Effector memory CD8-positive, alpha-beta T cell (primary cell): ENCODE measurements at places on chromosomes 13 and 19.

GRCh38 chr13:44231786-44232516 is 141.7 kb upstream of the SERP2 start:
- H3K4me1 ChIP-seq = no peaks in the 10 kb centered on the region
- H3K27ac ChIP-seq = no peak overlapping the region
- H3K36me3 ChIP-seq = no peaks in the 10 kb centered on the region
- no peak overlapping the region for H3K4me3 ChIP-seq

DNA sequence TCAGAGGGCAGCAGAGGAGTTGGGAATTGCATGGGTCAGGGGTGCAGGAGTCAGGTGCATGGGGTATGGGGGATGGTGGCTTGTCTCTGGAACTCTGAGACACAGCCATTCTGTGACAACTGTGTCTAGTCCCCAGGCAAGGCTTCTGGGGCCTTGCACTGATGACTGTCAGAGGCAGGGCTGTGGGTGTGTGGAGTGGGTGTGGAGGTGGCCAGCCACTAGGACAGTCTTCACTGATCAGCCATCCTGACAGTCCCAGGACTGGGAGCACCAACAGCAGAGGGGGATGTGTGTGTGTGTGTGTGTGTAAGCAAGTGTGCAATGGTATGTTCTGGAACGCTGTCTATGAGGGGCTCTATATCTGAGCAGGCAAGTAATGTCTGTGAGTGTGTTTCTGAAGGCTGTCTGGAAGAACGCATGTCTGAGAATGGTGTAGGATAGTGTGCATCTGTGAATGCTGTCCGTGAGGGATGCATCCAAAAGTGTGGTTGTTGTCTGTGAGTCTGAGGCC is 5.4 kb downstream of the NUMBL start:
- no peak for DNase-seq
- H3K27me3 ChIP-seq = no peaks in the 10 kb centered on the region
- no peak overlapping the region for H3K27ac ChIP-seq

DNA sequence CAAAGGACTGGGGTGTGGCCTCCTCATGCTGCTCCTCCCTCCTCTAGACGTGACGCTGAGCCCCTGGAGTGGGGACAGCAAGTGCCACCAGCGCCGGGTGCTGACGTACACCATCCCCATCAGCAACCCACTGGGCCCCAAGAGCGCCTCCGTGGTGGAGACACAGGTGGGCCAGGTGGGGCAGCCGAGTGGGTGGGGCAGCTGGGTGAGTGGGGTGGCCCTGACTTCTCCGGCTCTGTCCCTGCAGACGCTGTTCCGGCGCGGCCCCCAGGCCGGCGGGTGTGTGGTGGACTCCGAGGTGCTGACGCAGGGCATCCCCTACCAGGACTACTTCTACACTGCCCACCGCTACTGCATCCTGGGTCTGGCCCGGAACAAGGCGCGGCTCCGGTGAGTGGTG is 11.1 kb upstream of the SCN1B start:
- DNase-seq = no peak
- H3K27me3 ChIP-seq = no peaks in the 10 kb centered on the region
- H3K27ac ChIP-seq = no peak overlapping the region
- peaks cover 85% of the 10 kb centered on the region for H3K36me3 ChIP-seq
- H3K4me1 ChIP-seq = peaks cover 33% of the 10 kb centered on the region

DNA sequence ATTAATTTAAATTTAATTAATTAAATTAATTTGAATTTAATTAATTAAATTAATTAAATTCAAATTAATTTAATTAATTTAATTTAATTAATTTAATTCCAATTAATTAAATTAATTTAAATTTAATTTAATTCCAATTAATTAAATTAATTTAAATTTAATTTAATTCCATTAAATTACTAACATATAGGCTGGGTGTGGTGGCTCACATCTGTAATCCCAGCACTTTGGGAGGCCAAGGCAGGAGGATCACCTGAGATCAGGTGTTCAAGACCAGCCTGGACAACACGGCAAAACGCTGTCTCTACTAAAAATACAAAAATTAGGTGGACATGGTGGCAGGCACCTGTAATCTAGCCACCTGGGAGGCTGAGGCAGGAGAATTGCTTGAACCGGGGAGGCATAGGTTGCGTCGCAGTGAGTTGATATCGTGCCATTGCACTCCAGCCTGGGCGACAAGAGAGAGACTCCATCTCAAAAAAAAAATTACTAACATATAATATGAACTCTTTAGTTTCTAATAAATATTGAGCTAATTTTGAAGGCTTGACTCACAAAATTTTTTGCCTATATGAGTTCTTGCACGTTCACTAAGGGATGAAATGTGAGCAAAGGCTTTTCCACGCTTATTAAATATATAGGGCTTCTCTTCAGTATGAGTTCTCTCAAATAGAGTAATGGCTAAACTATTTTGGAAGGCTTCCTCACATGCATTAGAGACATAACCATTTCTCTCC is 9.0 kb upstream of the USP29 start:
- no peaks in the 10 kb centered on the region for H3K36me3 ChIP-seq
- H3K27ac ChIP-seq = no peak overlapping the region
- H3K4me3 ChIP-seq = no peak overlapping the region
- no peaks in the 10 kb centered on the region for H3K27me3 ChIP-seq
- DNase-seq = no peak

- no peak for DNase-seq
- peaks cover 3% of the 10 kb centered on the region for H3K36me3 ChIP-seq
- H3K27ac ChIP-seq = no peak overlapping the region
- H3K27me3 ChIP-seq = peaks cover 69% of the 10 kb centered on the region
- H3K4me3 ChIP-seq = no peak overlapping the region
These were observed 2.0 kb downstream of the CAMSAP3 start for GRCh38 chr19:7597689-7598088.

GRCh38 chr19:5046339-5047039 is 77.6 kb downstream of the KDM4B start:
- H3K4me3 ChIP-seq = no peak overlapping the region
- DNase-seq = no peak
- peaks cover 4% of the 10 kb centered on the region for H3K4me1 ChIP-seq
- H3K36me3 ChIP-seq = peaks cover 23% of the 10 kb centered on the region

- H3K27ac ChIP-seq = no peak overlapping the region
- no peaks in the 10 kb centered on the region for H3K4me1 ChIP-seq
- no peak for DNase-seq
- H3K4me3 ChIP-seq = no peak overlapping the region
These were observed 222.0 kb downstream of the PCDH9 start for GRCh38 chr13:67008075-67008668.

- H3K27me3 ChIP-seq = peaks cover 4% of the 10 kb centered on the region
- H3K4me1 ChIP-seq = peaks cover 5% of the 10 kb centered on the region
- no peak for DNase-seq
- no peak overlapping the region for H3K4me3 ChIP-seq
- no peaks in the 10 kb centered on the region for H3K36me3 ChIP-seq
These were observed 88.1 kb downstream of the SHISA2 start for GRCh38 chr13:25963674-25964073.

DNA sequence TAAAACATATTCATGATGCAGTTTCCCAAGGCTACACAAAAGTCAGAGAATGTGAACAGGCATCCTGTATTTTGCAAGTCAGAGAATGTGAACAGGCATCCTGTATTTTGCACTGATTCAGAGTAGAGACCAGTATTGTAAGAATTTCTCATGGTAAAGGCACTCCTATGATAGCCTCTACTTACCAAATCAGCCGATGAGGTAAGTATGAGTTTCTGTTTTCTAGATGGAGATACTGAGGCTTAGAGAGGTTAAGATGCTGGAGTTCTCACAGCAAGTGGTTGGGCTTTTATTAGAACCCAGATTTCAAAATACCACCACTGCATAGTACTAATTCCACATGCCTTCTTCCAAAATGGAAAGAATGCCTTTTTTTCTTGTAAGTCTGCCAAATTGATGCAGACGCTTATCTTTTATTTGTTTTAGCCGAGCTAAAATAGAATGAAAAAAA is 12.3 kb downstream of the TPT1 start:
- peak overlapping the region; percentile 71 for H3K27ac ChIP-seq
- peaks cover 28% of the 10 kb centered on the region for H3K4me1 ChIP-seq
- no peak overlapping the region for H3K4me3 ChIP-seq

- no peak overlapping the region for H3K4me3 ChIP-seq
- peaks cover 12% of the 10 kb centered on the region for H3K4me1 ChIP-seq
- no peak for DNase-seq
- H3K27me3 ChIP-seq = no peaks in the 10 kb centered on the region
These were observed 66.7 kb downstream of the ATP11A start for GRCh38 chr13:112756511-112756966.

GRCh38 chr13:81051873-81052272 is 710.9 kb upstream of the SPRY2 start:
- no peak overlapping the region for H3K4me3 ChIP-seq
- H3K27me3 ChIP-seq = no peaks in the 10 kb centered on the region
- H3K36me3 ChIP-seq = no peaks in the 10 kb centered on the region
- no peak for DNase-seq
- no peak overlapping the region for H3K27ac ChIP-seq
- H3K4me1 ChIP-seq = no peaks in the 10 kb centered on the region

DNA sequence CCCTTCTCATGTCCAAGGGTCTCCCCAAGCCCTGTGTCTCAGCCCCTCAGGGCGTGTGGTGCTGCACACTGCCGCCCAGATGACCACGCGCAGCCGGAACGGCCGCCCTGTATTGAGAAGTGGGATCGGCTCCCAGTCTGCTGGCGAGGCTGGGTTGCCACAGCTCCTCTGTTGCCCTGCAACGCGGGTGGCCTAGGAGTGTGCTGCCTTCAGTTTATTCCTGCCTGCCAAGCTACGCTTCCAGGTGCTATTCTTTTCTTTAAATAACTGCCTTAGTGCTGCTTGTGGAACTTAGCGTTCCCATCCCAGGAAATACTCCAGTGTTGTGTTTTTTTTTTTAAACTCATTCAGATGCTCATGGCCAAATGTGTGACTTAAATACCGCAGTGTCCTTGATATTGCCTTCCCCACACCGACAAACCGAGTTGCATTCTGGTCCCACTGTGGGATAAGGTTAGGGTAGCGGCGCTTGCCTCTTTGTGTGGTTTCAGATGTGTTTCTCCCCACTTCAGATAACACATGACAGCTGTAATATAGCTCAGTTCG is 16.6 kb downstream of the ACTN4 start:
- peaks cover 16% of the 10 kb centered on the region for H3K36me3 ChIP-seq
- H3K4me1 ChIP-seq = peaks cover 80% of the 10 kb centered on the region
- peak overlapping the region; percentile 91 for H3K27ac ChIP-seq

DNA sequence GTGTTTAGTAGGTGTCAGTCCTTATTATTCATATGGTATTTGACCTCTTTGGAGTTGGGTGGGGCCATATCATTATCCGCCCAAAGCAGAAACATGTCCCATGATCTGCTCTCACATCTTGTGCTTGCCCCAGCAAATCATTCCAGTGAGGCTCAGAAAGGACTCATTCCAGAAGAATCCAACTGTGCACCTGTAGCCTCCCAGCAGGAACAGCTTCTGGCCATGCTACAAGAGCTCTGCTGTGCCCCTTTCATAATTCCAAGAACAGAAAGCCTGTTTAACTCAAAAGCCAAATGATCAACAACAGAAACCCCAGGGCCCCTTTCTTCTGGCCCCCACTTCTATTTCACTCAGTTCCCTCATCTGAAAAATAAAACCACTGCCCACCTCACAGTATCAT is 673.1 kb downstream of the DIAPH3 start:
- no peaks in the 10 kb centered on the region for H3K36me3 ChIP-seq
- H3K4me1 ChIP-seq = no peaks in the 10 kb centered on the region
- no peak overlapping the region for H3K4me3 ChIP-seq
- H3K27me3 ChIP-seq = peaks cover 11% of the 10 kb centered on the region

DNA sequence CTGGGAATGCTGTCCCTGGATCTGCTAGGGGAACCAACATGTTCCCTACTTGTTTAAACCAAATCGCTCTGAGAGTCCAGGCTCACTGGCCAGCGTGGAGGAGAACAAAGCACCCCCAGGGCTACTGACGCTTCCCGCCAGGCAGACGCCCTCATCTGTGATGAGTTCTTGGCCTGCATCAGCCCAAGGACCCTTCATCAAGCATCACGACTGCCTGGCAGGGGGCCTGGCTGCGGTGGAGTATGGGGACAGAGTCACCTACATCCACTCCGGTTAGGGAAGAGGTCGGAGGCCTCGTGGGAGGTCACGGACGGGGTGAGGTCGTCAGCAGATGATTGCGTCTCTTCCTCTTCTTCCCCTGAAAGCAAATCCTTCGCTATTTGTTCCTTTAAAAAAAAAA is 17.7 kb downstream of the MIER2 start:
- no peak for DNase-seq
- peaks cover 30% of the 10 kb centered on the region for H3K36me3 ChIP-seq
- no peaks in the 10 kb centered on the region for H3K27me3 ChIP-seq

DNA sequence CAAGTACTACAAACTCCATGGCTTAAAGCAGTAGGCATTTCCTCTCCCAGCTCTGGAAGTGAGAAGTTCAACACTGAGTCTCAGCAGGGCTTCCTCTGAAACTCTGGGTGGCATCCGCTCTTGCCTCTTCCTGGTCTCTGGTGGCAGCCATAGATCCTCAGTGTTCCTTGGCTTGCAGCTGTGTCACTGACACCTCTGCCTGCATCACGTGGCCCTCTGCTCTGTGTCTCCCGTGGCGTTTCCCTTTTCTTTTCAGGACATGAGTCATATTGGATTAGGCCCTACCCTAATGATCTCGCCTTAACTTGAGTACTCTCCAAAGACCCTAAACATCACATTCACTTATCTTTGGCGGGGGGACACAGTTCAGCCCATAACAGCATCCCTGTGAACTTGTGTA is 466.7 kb downstream of the MYO16 start:
- DNase-seq = no peak
- no peaks in the 10 kb centered on the region for H3K27me3 ChIP-seq
- no peaks in the 10 kb centered on the region for H3K4me1 ChIP-seq
- no peak overlapping the region for H3K4me3 ChIP-seq
- no peak overlapping the region for H3K27ac ChIP-seq

DNA sequence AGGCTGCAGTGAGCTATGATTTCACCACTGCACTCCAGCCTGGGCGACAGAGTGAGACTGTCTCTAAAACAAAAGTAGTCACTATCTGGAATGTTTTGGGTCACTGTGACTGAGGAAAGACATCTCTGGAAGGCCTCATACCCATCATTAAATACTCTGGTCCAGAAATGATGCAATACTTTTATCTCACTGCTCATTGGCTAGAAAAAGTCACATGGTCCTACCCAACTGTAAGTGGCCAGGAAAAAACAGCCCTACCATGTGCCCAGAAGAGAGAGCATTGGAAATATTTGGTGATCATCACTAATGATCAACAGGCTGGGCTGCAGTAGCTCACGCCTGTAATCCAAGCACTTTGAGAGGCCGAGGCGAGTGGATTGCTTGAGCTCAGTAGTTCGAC is 29.8 kb downstream of the PNPLA6 start:
- H3K27ac ChIP-seq = no peak overlapping the region
- no peak for DNase-seq
- H3K27me3 ChIP-seq = no peaks in the 10 kb centered on the region
- H3K36me3 ChIP-seq = peaks cover 4% of the 10 kb centered on the region

GRCh38 chr19:2550431-2551171 is 74.7 kb downstream of the GADD45B start:
- no peaks in the 10 kb centered on the region for H3K27me3 ChIP-seq
- no peaks in the 10 kb centered on the region for H3K36me3 ChIP-seq
- no peak for DNase-seq
- no peak overlapping the region for H3K4me3 ChIP-seq
- peaks cover 15% of the 10 kb centered on the region for H3K4me1 ChIP-seq
